Right renal cortex interstitium (tissue), 3 donors: ENCODE measurements at places on chromosomes 4 and X. TPM values are rescaled to one million over a fixed set of nuclear protein-coding genes. Genes with fewer than 3 reads are reported as not detected.
A peak's percentile ranks its signal among the peaks of the same experiment; 100 is the strongest.

- DNase-seq = no peak
These were observed 99.4 kb upstream of the PGRMC2 start for GRCh38 chr4:128386761-128387599.

- no peak for DNase-seq
These were observed 762.8 kb downstream of the PDHA2 start for GRCh38 chr4:96602661-96603060.

DNA sequence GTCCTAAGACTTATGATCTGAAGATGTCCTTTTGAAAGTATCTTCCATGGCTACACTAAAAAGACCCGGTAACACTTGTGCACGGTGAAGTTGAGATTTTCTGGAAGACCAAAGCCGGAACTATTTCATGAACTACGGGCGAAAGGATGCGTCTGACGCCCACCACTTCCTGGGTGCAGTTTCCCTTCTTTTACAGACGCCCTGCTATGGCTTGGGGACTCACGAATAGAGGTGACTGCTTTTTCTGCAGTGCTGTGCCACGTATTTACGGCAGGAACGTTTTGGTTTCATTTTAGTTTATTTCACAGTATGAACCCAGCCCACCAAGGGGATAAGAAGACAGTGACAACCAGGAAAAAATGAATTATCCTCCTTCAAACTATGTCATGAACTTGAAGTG lies 180.4 kb downstream of the AFAP1 start:
- DNase-seq = no peak

- DNase-seq = no peak
These were observed 166.1 kb downstream of the STK32B start for GRCh38 chr4:5217421-5217820.

DNA sequence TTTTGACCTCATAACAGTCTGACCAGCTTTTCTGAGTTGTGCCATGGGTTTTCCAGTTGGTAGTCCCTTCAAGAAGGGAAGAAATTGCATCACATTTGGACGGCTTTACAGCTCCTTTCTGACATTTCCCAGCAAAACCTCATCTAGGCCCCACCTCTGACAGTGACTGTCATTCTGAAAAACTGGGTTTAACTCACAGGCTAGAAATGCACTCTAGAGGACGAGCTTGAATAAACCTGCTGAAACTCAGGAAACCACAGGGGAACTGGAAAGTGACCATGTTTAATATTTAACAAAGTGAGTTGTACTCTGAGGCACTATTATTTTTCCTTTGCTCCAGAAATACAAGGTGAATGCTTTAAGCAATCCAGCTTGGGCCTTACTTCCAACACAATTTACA lies 434.3 kb upstream of the RASGEF1B start:
- DNase-seq = peak; percentile 16

- DNase-seq = no peak
These were observed 450.6 kb upstream of the TENM3 start for GRCh38 chr4:181792641-181793040.

GRCh38 chr4:70724463-70724862 lies 2.7 kb downstream of the RUFY3 start:
- DNase-seq = no peak

DNA sequence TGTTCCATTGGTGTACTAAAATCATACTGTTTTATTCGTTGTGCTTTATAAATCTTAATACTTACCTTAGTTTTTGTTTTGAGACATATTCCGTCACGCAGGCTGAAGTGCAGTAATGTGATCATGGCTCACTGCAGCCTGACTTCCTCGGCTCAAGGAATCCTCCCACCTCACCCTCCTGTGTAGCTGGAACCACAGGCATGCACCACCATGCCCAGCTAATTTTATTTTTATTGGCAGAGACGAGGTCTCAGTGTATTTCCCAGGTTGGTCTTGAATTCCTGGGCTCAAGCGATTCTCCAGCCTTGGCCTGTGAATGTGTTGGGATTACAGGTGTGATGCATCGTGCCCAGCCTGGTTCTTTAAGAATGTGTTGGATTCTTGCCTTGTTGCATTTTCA lies 24.4 kb upstream of the DCK start:
- no peak for DNase-seq

DNA sequence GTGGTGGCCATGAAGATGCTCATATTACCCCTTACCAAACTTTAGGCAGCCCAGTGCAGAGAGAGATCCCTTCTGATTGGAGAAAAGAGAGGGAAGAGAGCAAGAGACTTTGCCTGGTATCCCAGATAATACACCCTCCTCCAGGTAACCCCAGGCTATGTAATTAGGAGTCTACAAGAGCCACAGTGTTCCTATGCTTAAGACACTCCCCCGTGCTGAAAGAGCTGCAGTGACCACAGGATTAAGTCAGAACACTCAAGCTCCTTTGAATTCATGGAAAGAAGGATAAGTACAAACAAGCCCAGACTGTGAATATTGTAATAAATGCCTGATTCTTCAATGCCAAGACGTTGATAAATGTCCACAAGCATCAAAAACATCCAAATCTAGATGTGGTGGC lies 41.4 kb downstream of the PABPC4L start:
- DNase-seq = no peak

- DNase-seq = no peak
These were observed 11.6 kb downstream of the THAP6 start for GRCh38 chr4:75525910-75526309.

DNA sequence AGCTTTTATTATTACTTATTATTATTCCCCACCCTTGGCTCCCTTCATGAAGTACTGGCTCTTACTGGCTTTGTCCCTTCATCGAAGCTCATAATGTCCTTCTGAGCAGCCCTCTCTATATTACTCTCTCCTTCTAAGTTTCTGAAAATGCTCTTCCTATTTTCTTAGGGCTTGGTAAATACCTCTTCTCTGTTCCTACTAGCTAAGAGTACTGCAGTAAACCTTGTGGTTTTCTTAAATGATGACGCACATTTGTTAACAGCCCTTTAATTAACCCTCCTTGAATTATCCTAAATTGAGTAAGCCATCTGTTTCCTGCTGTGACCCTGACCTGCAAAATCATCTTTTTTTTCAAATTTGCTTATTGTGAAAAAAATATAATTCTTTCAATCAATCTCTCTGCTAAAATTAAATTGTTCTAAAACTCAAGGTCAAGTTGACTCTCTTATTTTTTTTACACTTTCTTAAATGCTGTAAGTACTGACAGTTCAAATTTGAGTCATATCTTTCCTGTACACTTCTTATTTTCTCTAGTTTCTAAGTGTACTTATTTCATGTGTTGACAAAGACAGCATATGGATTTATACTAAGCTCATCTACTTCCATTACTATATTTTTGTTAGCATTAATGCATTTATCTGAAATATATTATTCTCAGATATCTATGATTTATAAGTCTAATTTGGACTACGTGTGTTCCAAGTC lies 148.9 kb downstream of the ADAM29 start:
- DNase-seq = no peak

GRCh38 chr4:27534488-27534887 lies 673.8 kb downstream of the STIM2 start:
- no peak for DNase-seq

- DNase-seq = no peak
These were observed 4.2 kb downstream of the TLL1 start for GRCh38 chr4:165877286-165877685.

- no peak for DNase-seq
These were observed 96.2 kb downstream of the RBM46 start for GRCh38 chr4:154877110-154877760.

DNA sequence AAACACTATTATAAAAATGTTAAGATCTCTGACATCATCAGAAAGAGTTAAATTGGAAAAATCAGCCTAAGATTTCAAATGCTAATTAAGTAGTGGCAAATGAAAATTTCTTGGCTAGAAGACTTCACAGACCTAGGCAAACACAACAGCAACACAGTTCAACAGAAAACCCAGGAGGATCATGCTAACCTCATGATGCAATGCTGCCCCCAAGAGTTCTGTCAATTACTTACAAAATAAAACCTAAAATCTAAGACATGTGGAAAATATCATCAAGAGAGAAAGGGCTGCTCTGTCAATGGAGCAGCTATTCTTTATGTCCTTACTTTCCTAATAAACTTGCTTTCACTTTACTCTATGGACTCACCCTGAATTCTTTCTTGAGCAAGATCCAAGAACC lies 21.0 kb downstream of the S100G start:
- peak; percentile 3 for DNase-seq

- DNase-seq = no peak
These were observed 63.5 kb upstream of the ADRA2C start for GRCh38 chr4:3702561-3703221.

DNA sequence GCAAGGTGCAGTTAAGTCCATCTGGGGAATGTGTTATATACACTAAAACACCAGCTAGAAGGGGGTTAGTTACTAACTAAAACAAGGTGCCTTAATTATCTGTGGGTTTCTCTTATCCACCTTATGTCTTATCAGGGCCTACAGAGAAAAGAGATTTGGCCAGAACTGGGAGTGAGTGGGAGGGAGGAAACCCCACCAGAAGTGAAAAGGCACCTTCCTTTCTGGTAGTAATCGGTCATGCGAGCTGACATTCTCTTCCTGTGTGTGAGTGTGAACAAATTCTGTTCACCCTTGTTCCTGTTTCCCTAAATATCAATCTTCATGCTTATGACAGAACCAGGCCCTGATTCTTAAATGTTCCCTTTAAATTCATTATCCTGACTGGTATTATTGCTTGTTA lies 43.5 kb downstream of the SRPX2 start:
- no peak for DNase-seq

DNA sequence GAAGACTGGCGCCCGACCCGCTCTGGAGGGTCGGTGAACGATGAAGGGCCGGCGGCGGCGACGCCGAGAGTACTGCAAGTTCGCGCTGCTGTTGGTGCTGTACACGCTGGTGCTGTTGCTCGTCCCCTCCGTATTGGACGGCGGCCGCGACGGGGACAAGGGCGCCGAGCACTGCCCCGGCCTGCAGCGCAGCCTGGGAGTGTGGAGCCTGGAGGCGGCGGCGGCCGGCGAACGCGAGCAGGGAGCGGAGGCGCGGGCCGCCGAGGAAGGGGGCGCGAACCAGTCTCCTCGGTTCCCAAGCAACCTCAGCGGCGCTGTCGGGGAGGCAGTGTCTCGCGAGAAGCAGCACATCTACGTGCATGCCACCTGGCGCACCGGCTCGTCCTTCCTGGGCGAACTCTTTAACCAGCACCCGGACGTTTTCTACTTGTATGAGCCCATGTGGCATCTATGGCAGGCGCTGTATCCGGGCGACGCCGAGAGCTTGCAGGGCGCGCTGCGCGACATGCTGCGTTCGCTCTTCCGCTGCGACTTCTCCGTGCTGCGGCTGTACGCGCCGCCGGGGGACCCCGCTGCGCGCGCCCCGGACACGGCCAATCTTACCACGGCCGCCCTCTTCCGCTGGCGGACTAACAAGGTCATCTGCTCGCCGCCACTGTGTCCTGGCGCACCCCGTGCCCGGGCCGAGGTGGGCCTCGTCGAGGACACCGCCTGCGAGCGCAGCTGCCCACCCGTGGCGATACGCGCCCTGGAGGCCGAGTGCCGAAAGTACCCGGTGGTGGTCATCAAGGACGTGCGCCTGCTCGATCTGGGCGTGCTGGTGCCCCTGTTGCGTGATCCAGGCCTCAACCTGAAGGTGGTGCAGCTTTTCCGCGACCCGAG lies 568 bp downstream of the CHST7 start:
- no peak for DNase-seq

GRCh38 chr4:139800082-139800481 lies 134.5 kb downstream of the MGST2 start:
- DNase-seq = no peak

DNA sequence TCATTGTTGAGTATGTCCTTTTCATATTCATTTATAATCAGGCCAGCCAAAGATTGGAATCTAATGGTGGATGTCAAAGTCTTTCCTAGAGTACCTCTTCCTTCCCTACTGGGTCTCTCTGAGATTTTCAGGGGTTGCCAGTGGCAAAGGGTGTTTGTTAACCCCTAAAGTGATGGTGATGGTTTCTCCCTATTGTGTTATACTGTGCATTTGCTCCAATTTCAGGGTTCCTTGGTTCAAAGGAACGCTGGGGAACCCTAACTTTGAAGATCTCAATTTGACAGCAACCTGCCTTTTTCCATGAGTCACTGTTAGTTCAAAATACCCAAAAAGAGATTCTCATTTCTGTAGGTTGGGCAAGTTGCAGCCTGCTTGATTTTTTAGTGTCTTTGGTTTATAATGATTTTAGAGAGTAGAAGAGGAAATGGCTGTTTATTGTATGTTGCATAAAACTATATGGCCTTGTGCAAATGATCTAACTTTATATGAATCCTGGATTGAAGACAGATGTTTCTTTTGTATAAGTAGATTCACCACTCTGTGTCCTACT lies 23.0 kb downstream of the GAB1 start:
- DNase-seq = no peak

GRCh38 chr4:154590329-154591006 lies at the start of gene FGA:
TSS of gene FGA (minus strand) at chr4:154590742. CDS start at chr4:154590687, 55 bp downstream.
- no peak for DNase-seq

DNA sequence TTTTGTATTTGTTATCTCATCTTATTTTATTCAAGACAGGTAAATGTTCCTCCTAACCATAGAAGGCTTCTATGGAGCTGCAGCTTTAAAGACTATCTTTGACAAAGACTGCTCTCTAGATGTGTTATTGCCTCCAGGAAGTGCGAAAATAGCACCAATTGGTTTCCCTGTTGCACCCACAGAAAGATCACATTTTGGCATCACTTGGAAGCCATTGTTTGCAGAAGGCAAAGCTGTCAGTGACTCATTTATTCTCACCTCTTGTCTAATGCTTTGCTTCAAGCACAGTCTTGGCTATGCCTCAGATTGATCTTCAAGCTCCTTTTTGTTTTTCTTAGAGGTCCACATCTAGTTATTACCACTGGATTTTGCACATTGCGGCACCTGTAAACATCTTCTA lies 150.3 kb downstream of the PCDH7 start:
- DNase-seq = no peak

- no peak for DNase-seq
These were observed 241.4 kb upstream of the GALNT7 start for GRCh38 chr4:172927096-172927814.

DNA sequence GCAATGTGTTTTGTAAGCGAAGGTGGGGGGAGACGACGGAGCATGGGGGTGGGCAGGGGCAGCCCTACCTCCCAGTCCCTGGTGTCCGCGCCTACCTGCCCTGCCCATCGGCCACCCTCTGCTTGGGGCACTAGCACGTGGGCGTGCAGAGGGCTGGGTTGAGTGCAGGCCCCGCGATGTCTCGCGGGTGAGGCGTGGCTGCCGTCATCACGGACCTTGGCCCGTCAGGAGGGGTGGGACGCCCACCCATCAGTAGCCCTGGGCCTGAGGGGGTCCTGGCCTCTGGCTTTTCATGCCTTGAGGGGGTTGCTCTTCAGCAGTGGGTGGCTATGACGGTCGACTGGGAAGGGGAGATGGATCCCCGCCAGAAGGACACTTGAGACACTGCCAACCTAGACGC lies 36.1 kb upstream of the GEMIN8 start:
- DNase-seq = no peak

- no peak for DNase-seq
These were observed 31.0 kb downstream of the SLC10A6 start for GRCh38 chr4:86818211-86818610.

GRCh38 chr4:105108971-105109370 lies 37.7 kb upstream of the TET2 start:
- no peak for DNase-seq

The HS3ST1 gene
- polyA plus RNA-seq = 0.76 TPM

The TRIM61 gene
- 2.2 TPM for polyA plus RNA-seq

The PRMT9 gene
- polyA plus RNA-seq = 26.9 TPM

The PPP2R3B gene
- 17.1 TPM for polyA plus RNA-seq

The BOD1L1 gene
- 52.3 TPM for polyA plus RNA-seq

The HPGD gene
- polyA plus RNA-seq = 40.2 TPM

The RBM47 gene
- polyA plus RNA-seq = 80.2 TPM

The SYN1 gene
- 6.5 TPM for polyA plus RNA-seq

The UGT2A2 gene
- polyA plus RNA-seq = not detected

The RAB41 gene
- polyA plus RNA-seq = 0.93 TPM

The PRDM8 gene
- polyA plus RNA-seq = 1.3 TPM

The COX7B2 gene
- not detected for polyA plus RNA-seq

The PGAM4 gene
- polyA plus RNA-seq = not detected

The IGSF1 gene
- polyA plus RNA-seq = 24.7 TPM

The STS gene
- polyA plus RNA-seq = 6.0 TPM
